ENCODE measurements at places on chromosomes 5 and 9.

- DNase-seq: no peak
Measured at GRCh38 chr9:135565636-135566035, 4.1 kb downstream of the PAEP start.

DNA sequence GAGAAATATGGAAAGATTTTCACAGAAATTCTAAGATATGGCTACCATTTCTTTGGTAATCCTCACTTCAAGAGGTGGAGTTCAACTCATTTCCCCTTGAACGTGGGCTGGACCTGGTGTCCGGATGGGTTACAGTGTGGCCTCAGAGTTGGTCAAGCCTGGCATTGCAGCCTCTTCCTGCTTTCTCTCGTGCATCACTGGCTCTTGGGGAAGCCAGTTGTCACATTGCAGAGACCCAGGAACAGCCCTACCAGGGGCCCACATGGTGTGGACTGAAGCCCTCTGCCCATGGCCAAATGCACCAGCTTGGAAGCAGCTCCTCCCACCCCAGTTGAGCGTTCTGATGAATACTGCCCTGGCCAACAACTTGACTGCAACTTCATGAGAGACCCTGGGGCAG, 47.7 kb upstream of the FCN1 start:
- no peak for DNase-seq

DNA sequence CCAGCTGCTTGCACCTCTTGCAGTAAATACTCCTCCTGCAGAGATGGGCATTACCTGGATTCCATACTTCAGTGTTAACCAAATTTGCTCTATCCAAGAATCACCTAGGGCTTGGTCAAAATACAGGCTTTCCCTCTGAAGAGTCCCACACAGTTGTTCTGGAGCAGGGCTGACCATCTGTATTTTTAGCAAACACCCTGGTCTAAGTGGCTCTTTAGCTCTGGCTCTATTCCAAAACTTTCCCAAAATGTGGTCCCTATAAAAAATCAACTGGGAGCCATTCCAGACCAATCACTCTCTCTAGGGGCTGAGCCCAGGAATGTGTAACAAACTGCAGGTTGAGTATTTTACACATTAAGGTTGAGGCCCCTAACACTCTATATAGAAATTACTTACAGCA, 153.7 kb downstream of the SPOCK1 start:
- no peak for DNase-seq

DNA sequence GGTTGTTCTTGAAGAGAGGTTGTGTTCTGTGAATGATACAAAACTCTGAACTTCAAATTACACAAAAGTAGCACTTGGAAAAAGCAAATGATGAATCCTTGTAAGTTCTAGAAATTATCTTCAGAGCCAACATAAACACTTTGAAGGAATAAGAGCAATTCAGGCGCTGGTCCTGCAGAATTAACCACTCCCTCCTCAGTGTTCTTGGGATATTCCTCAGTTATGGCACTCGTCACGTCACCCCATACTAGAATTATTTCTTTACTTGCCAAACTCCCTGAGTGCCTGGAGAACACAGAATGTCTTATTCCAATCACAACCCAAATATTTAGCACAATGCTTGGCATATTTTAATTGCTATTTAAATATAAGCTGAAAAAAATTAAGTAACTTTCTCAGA, 126.3 kb downstream of the EFNA5 start:
- DNase-seq: no peak

GRCh38 chr5:14165375-14166106, 22.4 kb downstream of the TRIO start:
- DNase-seq: peak; percentile 87

GRCh38 chr5:38258319-38259061, at the start of gene EGFLAM:
EGFLAM (plus strand) TSS chr5:38258559; CDS start chr5:38258755, 196 bp downstream.
- DNase-seq: peak; percentile 7
